ENCODE measurements at places on chromosomes 3 and 15.

- no peak for DNase-seq
Observed at GRCh38 chr15:98422130-98422478, 226.2 kb upstream of the IGF1R start.

GRCh38 chr3:58214484-58215316, 3.9 kb upstream of the DNASE1L3 start:
- peak; percentile 85 for DNase-seq

DNA sequence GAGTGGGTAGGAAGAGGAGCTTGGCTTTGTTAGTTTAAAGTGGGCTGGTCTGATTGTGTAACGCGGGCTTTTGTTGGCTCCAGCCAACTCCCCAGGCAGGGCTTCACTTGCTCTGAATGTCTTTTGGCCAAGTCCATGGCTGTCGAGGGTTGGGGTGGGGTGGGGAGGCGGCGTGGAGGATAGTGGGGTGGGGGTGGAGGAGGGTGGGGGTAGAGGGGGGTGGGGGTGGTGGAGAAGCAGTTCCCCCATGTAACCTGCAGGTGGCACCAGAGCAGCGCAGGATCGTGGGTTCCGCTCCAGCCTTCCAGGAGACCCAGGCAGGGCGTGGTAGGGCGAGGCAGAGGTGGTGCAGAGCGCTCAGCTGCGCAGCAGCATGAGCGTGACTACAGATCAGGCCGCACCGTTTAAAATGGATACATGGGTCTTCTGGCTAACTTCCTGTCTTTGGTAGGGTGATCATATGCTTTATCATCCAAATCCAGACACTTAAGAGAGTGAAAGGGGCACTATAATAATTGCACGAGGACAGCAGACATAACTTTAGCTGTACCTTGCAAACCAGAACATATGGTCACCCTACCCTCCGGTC, 28.3 kb downstream of the GOLGA6A start:
- peak; percentile 26 for DNase-seq

GRCh38 chr3:128783774-128784173, 57.8 kb downstream of the RAB7A start:
- no peak for DNase-seq

DNA sequence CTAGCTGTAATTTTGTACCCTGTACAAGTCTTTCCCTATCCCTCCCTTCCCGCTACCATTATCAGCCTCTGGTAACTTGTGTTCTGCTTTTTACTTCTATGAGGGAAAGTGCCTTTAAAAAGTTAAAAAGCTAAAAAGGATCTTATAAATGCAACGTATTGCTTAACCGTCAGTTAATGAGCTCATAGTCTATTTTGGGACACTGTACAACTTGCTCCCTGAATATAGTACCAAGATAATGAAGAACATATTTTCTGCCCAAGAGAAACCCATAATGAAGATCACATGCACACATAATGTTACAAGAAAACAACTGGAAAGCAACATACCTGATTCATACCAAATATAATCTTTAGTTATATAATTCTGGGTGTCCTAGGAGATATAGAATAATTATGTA, 22.6 kb downstream of the ZIC1 start:
- DNase-seq: no peak

- DNase-seq: no peak
Observed at GRCh38 chr3:88678747-88679146, 428.7 kb upstream of the EPHA3 start.

DNA sequence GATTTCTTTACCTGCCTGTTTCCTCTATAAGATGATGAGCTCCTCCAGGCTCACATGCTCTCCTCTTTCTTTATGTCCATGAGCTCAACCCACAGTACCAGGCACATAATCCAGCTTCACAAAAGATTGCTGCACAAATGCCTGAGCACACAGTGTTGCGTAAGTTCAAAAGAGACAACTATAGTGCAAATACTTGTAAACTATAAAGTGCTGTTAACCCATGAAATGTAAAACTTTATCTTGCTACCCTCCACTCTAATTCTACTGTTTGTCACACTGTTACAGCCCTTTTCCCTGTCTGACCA, 101.0 kb upstream of the LPP start:
- no peak for DNase-seq

DNA sequence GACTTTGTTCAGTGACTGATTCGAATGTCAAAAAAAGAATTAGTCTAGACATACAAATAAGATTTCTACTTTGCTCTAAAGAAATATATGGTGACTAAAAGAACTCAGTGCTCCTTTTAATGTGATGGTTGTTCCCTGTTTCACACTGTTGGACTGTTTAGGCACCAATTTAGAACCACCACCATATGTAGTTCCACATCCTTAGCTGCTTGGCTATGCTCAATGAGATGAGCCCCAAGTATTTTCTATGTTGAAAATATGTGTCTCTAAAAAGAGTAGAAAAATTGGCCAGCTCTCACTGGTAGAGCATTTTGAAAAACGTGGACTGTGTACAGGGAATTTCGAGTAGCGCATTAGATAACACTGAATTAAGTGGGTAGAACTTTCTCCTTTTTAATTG, 167.3 kb downstream of the GOLIM4 start:
- no peak for DNase-seq

- DNase-seq: no peak
Observed at GRCh38 chr3:163890661-163891060, 1187.6 kb downstream of the SI start.

DNA sequence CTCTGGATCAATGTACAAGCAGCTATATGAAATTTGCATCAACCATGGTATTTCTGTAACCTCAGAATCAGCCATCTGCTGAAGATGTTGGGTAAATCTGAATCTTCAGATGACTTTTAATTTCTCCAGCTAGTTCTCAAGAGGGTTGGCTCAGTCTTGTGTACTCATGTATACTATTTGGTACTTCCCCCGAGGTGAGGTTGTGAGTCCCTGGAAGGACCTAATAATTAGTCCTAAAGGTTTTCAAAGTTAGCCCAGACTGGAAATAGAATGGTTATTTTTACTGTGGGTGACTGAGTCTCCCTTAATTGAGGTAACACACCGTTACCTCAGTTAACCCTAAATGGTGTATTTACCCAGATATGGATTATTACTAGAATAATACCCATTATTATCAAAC, 104.3 kb upstream of the THSD4 start:
- no peak for DNase-seq

- DNase-seq: peak; percentile 20
Observed at GRCh38 chr3:125055331-125055912, 375 bp downstream of the HEG1 start.

DNA sequence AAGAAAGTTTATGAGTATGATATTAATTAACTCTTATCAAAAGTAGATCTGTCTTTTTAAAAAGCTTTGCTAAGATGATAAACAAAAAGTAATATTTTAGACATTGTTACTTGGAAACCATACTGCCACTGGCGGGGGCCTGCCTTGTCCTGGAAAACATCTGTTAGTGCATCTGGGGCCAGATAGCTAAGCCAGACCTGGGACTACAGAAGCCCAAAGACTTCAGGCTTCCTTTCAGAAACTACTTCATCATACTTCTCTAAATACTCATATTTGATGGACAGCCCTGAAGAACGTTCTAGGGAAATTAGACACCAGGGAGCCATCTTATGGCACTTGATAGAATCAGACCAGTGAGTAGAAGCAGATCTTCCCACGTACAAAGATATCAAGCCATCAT, 795.4 kb upstream of the SEMA6D start:
- no peak for DNase-seq

- DNase-seq: no peak
Observed at GRCh38 chr3:117743993-117744392, 1034.4 kb downstream of the TUSC7 start.

GRCh38 chr3:71217640-71218222, 365.8 kb downstream of the FOXP1 start:
- no peak for DNase-seq

- DNase-seq: no peak
Observed at GRCh38 chr3:11230832-11231231, 41.4 kb upstream of the ATG7 start.

- DNase-seq: no peak
Observed at GRCh38 chr15:96869122-96869521, 538.6 kb downstream of the NR2F2 start.

DNA sequence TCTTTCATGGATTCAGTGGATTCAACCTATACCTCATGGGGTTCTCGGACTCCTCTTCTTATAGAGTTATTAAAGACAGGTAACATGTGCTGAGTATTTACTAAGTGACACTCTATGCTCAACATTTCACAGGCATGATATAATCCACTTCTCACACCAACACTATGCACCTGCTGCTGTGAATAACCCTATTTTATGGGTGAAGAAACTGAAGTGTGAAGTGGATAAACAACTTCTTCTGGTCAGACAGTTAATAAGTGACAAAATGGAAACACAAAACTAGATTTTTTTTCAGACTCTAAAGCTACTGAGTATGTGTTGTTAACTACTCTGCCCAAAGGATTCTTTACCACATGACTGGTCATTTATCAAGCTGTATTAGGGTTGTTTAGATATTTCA, 403.5 kb downstream of the DIPK2A start:
- no peak for DNase-seq

DNA sequence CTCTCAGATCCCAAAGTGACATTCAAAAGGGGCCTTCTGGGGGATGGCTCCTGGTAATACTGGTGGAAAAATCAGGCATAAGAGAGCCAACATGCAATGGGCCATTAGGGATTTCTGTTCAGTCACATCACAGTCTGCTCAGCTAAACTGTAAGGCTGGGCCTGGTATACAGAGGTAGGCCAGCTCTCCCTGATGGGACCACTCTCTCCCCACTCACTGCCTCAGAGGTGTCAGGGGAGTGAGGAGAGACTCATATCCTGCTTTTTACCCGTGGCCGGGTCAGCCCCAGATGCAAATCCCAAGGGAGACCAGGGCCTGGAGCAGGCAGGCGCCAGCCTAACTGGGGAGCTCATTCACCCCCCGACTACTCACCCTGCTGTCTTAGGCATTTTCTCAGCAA, 48.1 kb upstream of the TPM1 start:
- DNase-seq: no peak

- peak; percentile 58 for DNase-seq
Observed at GRCh38 chr3:69120879-69121464, 1.4 kb downstream of the LMOD3 start.

DNA sequence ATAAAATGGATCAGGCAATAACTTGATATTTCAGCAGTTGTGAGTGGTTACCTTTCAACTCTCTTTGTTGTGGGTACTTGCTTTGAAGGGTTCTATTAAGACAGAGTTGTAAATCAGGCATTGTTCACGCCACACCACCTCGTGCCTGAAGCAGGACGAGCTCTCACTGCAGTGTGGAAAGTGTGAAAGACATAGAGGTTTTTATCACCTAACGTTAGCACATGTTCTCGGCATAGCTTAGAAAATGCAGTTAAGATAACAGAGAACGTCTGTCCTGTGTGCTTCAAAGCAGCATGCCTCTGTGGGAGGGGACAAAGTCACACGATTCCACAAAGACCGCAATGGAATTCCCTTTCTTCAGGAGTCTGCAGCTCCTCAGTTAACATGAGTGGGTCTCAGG, 7.8 kb downstream of the ADAMTS17 start:
- DNase-seq: no peak

DNA sequence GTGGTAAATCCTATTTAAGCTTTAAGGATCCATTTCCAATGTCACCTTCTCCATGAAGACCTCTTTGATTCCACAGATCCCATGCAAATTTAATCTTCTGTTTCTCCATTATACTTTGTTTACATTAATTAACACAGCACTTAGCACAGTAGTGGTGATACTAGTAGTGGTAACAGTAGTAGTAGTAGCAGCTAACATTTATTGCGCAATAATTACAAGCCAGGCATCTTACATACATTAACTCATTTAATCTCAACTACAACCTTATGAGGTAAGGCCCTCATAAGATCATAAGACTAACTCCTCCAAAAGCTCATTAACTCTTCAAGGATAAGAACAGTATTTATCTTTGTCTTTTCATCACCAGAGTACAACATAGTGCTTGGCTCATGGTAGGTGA, 54.8 kb upstream of the FSIP1 start:
- DNase-seq: no peak

- no peak for DNase-seq
Observed at GRCh38 chr15:97955035-97955434, 5.5 kb upstream of the ARRDC4 start.

DNA sequence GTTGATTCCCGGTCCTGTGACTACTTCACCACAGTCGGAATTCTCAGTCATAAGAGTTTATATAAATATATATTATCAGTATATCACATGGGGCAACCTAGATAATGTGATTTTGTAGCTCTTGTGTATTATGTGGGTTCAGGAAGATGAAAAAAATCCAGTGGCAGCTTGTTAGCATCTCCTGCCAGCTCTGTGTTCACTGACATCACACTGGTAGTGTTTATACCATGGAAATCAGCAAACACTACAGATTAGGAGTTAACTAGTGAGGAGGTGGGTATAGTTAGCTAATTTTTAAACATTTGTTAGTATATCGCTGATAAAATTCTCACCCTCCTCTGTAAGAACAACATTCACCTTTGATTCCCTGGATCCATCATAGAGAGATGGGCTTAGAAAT, 44.5 kb upstream of the KCNMB2 start:
- no peak for DNase-seq

- no peak for DNase-seq
Observed at GRCh38 chr3:194661374-194661773, 10.6 kb downstream of the LSG1 start.

DNA sequence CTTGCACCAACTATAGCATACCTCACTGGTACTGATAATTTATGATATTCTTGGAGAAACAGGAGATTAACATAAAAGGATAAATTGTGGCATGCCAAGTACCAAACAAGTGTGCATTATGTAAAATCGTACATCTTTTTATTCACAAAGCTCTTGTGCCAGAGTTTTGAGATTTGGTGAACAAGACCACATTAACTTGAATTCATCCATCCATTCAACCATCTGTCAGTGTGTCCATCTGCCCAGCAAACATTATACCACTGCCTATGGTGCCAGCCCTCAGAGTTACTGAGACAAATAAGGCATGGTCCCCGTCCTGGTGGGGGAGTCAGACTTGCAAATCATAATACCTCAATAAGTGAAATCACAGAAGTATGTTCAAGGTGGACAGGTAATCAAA, 17.0 kb upstream of the NEO1 start:
- DNase-seq: no peak

- DNase-seq: no peak
Observed at GRCh38 chr3:70516076-70516475, 203.6 kb upstream of the MDFIC2 start.

- peak; percentile 31 for DNase-seq
Observed at GRCh38 chr3:185825006-185825638, at the start of gene IGF2BP2. IGF2BP2 (minus strand) TSS chr3:185825042; CDS start chr3:185824960, 82 bp downstream.

DNA sequence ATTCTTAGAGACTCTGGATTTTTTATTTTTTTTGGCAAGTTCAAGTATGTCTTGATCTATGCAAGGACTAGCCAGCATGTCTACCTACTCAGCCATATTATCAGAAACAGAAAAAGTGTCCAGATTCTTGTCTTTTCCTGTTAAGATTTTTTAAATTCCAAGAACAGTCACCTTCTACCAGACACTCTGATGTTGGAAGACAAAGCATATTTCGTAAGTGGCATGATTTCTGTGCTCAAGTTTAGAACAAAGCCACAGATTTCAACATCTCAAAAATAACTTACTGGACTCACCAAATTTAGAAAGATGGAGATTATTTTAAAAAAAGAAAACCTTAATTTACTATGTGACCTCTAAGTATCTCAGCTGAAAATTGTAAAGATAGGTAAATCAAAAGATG, 61.9 kb downstream of the GOLGA6L7 start:
- no peak for DNase-seq
